ENCODE measurements at places on chromosomes 3 and 15. TPM values are rescaled to one million over a fixed set of nuclear protein-coding genes. Genes with fewer than 3 reads are reported as not detected.

The CXCR6 gene
- polyA plus RNA-seq = 0.45 TPM

The C3orf20 gene
- 0.08 TPM for polyA plus RNA-seq

The MBD4 gene
- 27.1 TPM for polyA plus RNA-seq

The TNIK gene
- 49.1 TPM for polyA plus RNA-seq

The UQCC5 gene
- 12.2 TPM for polyA plus RNA-seq

The CATSPER2 gene
- polyA plus RNA-seq = 2.5 TPM

The TMEM212 gene
- polyA plus RNA-seq = 0.15 TPM

The CSTA gene
- 0.80 TPM for polyA plus RNA-seq

The KLHL40 gene
- 206 TPM for polyA plus RNA-seq

The ACSBG1 gene
- polyA plus RNA-seq = 0.44 TPM

The SCN11A gene
- 4.0 TPM for polyA plus RNA-seq

The GPR160 gene
- 1.8 TPM for polyA plus RNA-seq

The RAB6B gene
- polyA plus RNA-seq = 9.7 TPM

The CHAC1 gene
- polyA plus RNA-seq = 3.1 TPM
